RKO (cell line): ENCODE measurements at places on chromosomes 1 and 21.

GRCh38 chr1:161933592-161934588 lies 89.8 kb downstream of the OLFML2B start:
- DNase-seq, result no peak

- no peak for DNase-seq
Observed at GRCh38 chr1:243713470-243714186, 136.4 kb downstream of the AKT3 start.

DNA sequence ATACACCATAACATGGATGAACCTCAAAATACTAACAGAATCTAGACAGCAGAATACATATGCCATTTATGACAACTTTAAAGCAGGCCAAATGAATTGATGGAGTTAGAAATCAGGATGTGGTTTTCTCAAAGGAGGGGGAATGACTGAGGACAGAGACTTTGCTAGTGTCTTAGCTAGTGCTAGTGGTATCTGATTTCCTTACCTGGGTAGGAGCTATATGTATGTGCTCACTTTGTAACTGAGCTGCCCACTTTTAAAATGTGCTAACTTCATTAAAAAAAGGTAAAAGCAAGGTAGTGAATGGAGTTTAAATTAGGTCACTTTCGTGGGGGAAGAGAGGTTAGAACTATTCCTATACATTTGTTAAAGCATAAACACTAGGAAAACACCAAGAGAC lies 2.6 kb downstream of the GTF2B start:
- DNase-seq, result no peak

- DNase-seq, result no peak
Observed at GRCh38 chr1:62876535-62876934, 92.6 kb downstream of the ATG4C start.

DNA sequence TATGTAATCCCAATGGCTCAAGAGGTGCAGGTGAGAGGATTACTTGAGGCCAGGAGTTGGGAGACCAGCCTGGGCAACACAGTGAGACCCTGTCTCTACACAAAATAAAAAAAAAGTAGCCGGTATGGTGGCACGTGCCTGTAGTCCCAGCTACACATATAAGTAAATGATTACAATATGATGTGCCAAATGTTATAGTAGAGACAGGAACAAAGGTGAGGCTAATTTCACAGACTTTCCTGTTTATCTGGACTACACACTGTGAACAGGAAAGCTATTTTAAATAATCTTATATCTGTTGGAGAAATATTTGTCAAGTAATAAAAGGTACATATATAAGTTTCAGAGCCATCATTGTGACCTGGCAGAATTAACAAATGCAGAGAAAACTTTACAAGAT lies 77.7 kb downstream of the UROD start:
- no peak for DNase-seq

- no peak for DNase-seq
Observed at GRCh38 chr1:46513536-46513935, 23.9 kb downstream of the DMBX1 start.

DNA sequence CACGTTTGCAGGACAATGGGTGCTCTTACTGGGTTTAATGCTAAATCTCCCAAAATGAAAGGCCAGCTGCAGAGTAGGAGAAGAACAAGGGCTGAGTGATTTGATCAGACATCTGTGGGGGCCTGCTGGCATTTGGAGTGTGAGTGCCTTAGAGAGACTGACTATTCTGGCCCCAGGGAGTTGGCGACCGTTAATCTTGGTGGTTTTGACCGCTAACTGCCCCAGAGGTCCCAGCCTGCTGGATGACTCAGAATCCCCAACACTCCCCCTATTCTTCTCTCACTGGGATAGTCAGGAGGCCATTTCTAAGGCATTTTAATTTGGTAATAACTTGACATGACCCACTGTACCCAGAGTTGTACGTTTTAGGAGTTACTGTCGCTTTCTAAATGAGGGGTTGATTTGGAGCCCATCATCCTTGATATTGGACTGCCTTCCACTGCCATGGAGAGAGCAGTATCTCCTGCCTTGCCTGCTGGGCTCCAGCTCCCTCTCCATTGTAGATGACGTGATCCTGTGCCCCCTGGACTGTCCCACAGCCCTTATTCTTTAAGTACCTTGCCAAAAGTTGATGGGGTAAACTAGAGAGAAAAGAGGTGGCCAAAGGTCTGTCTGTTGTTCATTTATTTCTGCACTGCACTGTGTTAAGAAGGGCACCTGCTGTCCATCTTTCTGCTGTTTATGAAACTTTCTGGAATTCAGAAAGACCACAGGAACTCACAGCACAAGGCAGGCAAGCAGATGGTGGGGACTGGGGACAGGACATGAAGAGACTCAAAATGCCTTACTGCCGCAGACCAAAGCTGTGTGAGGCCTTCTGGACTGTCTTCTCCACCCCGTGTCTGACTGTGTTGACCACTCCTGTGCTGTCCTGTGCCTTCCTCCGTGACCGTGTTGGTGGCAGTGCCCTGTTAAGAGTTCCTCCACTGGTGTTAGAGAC lies 98.2 kb upstream of the ARTN start:
- no peak for DNase-seq
